Karpas-422 (cell line): ENCODE measurements at places on chromosomes 7 and 10.

DNA sequence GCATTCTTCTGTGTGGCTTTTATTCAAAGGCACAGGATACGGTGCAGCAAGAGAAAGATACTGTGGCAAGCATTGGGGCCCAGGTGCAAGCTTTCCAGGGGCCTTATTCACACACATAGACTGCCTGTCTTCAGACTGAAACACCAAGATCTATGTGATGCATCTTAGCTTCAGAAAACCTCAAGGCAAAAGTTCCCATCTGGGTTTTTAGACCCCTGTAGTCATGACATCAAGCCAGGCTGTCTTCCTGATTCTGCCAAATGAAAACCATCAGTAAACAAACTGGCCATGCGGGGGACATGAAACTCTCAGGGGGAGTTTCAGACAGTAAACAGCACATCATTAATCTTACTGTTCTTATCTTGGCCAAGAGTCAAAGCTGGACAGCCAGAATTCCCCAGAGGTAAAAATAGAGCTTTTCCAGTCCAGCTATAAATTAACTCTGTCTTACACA, 9.8 kb downstream of the AGBL3 start:
- no peak for DNase-seq

DNA sequence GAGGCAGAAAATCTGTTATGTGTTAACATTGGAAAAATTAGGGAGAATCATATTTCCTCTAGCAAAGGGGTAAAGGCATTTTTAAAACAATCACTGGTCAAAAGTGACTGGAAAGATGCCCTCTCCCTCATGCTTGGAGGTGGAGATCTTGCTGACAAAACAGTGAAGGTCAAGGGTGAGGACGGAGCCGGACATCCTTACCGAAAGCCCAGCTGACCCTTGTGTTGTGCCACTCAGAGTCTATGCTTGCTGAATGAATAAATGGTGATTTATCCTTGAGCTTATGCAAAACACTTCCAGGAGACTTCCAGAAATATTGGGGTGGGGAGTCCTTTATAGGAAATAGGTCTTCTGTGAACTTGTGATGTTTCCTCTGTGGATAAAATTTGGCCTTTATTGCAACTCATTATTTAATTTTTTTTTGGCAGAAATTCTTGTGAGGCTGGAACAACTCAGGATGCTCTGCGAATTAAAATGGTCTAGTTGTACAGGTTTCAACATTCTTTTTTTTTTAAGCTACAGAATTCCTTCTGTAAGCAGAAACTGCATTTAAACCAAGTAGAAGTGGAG, 28.3 kb upstream of the ELMO1 start:
- DNase-seq: no peak

GRCh38 chr7:84837405-84837804, 349.5 kb downstream of the SEMA3D start:
- no peak for DNase-seq

DNA sequence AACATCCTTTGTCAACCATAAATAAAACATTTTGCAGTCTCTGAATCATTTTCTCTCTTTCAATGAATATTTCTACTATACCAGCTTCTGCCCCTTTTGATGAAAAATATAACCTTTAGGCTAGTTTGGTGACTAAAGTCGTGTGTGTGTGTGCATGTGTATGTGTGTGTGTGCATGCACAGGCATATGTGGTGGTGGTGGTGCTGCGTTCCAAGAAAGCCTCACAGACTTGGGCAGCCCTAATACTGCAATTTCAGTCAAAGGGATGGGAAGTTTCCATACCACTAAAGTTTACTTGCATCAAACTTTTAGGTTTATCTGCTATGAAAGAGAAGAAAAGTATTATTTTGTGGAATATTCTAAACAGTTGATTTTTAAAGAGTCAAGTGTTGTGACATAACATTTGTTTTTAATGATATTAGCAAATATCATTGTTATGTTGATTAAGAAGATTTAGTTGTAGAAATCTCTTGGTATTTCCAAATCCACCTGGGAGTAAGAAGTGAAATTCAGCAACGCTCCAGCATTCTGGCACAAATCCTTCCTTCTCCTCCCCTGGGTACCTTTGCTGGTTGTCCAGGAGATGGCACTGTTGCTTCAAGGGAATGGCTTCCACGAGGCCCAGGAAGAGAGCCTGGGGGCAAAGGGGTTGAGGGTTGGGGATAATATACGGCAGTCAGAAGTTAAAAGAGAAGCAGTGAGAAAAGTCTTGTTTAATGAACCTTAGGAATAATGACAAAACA, 41.5 kb downstream of the ASB4 start:
- peak; percentile 79 for DNase-seq

DNA sequence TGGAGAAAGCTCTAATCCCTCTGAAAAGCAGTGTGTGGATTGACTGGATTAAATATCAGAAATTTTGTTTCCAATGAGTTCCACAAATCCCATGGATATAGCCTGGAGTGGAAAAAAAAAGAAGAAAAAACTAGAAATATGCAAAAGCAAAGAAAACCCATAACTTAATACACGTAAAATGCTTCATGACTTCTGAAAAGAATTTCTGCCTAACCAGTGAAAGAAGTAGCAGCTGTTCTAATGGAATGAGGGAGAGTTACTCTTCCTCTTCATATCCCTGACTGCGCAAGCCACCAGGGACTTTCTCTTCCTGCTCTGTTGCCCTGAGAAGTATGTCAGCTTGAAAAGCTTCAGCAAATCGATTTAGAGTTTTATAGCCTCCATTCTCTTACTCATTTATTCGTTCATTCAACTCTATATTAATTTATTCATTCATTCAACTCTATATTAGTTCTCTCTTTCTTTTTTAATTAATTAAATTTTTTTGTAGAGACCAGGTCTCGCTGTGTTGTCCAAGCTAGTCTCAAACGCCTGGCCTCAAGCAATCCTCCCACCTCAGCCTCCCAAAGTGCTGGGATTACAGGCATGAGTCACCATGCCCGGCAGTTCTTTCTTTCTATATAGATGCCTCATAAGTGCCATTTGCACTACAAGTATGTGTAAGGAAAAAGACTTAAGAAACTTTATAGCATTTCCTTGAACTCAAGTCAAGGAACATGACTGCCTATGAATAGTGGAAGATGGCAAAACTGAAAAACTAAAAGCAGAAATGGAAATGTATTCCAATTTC, 447.3 kb upstream of the NRP1 start:
- no peak for DNase-seq

- no peak for DNase-seq
Observed at GRCh38 chr10:86117051-86117450, 249.5 kb downstream of the GRID1 start.

- no peak for DNase-seq
Observed at GRCh38 chr10:69650589-69651261, 20.7 kb downstream of the FAM241B start.

GRCh38 chr10:70348228-70348850, 34.1 kb downstream of the LRRC20 start:
- peak; percentile 94 for DNase-seq

- peak; percentile 33 for DNase-seq
Observed at GRCh38 chr7:38781991-38782390, 127.0 kb downstream of the VPS41 start.

GRCh38 chr7:17564678-17565212, 266.3 kb downstream of the AHR start:
- DNase-seq: no peak

GRCh38 chr10:57707300-57707658, 560.4 kb downstream of the IPMK start:
- DNase-seq: no peak

DNA sequence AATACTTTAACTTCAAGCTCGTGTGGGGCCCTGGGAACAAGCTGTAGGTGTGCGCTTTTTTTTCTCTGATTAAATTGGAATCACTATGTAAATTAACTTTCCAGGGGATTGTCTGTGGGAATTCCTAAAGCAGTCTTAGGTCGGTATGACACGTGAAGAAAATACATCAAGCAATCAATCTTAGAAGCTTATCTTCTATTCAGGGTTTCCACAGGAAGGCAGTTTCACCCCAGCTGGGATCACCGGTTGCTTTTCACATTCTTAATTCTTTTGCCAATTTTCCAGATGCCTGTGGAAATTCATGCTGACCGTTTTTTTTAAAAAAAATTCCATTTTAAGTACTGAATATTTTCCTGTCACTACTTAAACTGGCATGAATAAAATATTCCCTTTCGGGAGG, 41.9 kb downstream of the CAMK1D start:
- no peak for DNase-seq

DNA sequence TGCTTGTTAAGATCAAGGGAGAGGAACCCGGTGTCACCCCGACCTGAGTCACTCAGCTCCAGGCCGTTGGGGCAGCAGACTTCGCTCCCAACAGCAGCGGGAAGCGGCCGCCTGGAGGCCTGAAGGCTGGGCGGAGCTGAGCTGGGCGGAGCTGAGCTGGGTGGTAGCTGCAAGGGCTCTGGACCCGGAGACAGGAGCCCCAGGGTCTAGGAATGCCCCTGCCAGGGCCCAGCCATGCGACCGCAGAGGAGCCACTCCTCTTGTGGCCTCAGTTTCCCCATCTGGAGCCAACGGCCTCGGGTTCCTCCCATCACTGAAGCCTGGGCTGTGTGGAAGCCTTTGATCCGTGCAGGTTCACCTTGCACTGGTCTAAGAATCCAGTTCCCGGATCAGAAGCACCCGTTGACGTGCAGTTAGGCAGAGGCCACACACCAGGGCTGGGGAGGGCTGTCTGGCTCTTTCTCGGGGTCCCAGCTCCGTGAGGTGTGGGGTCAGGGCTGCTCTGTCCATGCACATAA, 21.9 kb upstream of the DPYSL4 start:
- DNase-seq: no peak

DNA sequence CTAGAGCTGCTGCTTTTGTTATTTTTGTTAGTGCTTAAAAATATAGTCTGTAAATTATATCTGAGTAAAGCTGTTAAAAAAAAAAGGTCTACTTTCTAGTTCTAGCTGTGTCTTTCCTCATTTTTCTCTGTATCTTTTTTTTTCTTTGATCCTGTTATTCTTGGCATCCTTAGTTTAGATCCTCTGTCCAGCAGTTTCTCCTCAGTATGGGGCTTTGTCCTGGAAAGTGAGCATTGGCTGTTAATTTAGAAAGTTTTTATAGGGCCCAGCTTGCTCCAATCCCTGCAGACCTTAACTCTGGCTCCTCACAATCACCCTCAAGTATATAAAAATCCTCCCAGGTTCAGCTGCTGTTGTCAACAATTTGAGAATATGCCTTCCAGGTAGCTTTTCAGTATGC, 23.5 kb downstream of the DDX50 start:
- no peak for DNase-seq

- DNase-seq: no peak
Observed at GRCh38 chr10:132192076-132192975, 5.6 kb downstream of the DPYSL4 start.

DNA sequence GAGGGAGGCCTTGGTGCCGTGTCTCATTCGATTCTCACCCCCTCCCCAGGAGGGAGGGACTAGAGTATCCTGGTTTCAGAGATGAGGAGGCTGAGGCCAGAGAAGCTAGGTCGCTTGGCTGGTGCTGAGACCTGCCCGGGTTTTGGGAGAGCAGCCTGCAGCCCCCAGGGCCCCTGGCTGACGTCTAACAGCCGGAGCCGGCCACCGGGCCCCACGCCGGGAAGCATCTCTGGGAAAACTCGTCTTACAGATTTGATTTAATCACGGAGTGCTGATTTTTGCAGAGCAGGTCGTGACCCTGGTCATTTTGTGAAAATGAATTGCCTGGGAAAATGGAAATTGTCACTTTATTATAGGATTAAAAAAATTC, 97.5 kb downstream of the MICALL2 start:
- no peak for DNase-seq

DNA sequence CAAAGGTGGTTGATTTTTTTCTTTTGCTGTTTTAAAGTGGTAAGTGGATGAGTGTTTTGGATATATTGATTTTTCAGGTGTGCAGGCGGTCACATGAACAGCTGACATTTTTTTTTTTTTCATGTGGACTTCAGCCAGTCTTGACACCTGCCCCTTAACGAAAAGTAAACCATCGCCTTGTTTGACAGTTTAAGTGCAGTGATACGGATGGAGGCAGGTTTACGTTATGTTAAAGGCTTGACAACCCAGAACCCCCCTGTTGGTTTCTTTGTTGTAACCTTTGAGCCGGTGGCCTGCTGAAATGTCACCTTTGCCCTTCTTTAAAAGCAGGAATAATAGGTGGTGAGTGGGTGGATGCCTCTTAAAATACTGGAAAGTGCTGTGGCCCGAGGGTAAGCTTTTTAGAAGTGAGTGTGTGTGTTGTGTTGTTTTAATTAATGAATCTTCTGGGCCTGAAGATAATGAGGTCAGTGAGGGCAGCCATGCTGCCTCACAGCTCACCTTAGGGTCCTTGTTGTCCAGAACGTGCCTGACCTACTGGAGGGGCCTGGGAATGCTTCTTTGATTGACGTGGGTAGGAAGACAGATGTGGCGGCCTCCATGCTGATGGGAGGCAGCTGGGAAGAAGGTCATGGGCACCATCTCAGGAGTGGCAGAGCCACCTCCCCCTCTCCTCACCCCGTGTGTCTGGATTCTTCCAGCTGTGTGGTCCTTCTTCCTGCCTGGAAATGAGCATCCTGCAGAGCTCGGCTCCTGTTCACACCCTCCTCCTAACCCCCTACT, 69.8 kb downstream of the TCF7L2 start:
- DNase-seq: no peak

GRCh38 chr10:28463676-28464395, 69.1 kb upstream of the WAC start:
- DNase-seq: no peak

DNA sequence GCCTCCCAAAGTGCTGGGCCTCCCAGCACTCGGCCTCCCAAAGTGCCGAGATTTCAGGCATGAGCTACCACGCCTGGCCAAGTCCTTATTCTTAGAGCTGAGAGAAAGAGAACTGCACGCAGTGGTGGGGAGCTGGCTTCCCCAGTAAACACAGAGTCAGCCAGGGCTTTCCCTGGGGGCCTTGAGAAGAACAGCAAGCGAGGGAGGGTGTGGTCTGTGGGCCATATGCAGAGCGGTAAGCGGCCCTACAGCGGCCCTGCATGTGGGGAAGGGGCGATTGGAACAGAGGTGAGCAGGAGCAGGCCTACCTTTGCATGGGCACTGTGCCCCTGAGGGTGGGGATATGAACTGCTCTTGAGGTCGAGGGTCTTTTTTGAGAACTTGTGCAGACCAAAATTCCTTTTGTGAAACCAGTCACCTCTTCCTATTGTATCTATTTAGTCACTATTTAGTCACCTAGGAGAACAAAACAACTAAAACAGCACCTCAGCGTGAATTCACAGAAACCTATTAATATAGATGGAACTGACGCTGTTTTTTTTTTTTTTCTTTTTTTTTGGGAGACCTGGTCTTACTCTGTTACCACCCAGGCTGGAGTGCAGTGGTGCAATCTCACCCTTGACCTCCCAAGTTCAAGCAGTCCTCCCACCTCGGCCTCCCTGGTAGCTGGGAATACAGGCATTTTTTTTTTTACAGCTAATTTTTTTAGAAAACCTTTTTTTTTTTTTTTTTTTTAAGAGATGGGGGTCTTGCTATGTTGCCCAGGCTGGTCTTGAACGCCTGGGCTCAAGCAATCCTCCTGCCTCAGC, 36.9 kb upstream of the SH2D4B start:
- no peak for DNase-seq
